ENCODE measurements at places on chromosomes 5 and 9.

DNA sequence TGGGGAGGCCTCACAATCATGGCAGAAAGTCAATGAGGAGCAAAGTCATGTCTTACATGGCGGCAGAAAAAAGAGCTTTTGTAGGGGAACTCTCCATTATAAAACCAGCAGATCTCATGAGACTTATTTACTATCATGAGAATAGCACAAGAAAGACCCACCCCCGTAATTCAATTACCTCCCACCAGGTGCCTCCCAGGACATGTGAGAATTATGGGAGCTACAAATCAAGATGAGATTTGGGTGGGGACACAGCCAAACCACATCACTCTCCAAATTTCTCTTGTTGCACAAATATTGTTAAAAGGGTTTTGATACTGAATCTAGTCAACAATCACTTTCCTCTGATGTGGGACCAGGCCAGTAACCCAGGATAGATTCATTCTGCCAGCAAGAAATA lies 1176.1 kb downstream of the CDH9 start:
- DNase-seq = no peak

DNA sequence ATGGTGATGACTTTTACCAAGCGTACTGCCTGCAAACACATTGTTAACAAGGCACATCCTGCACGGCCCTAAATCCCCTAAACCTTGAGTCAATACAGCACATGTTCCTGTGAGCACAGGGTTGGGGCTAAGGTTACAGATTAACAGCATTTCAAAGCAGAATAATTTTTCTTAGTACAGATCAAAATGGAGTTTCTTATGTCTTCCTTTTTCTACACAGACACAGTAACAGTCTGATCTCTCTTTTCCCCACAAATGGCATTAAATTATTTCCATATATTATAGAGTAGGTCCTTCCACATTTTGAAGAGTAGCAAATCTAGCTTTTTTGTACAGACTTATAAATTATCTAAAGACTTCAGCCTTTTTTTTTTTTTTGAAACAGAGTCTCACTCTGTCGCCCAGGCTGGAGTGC lies 1.6 kb upstream of the TMEM141 start:
- no peak for DNase-seq

DNA sequence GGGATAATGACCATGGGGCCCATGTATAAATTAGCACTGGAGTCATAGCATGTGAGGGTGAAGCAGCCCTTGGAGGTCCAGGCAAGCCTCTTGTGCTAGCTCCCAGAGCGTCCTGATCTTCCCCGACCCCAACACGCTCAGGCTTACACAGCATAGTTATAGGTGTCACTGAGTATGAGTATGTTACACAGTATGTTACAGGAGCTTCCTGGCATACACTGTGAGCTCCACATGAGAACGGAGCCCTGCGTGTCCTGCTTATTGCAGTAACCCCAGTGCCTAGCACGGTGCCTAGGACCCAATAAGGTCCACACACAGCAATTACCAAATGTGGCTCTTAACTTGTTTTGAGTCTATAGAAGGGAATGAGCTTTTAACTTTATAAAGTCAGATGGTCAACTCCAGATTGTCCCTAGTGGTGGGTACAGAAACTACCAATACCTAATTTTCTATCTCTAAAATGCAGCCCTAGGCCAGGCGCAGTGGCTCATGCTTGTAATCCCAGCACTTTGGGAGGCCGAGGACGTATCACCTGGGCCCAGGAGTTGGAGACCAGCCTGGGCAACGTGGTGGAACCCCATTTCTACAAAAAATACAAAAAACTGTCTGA lies 64.1 kb downstream of the PLAC8L1 start:
- DNase-seq = no peak

DNA sequence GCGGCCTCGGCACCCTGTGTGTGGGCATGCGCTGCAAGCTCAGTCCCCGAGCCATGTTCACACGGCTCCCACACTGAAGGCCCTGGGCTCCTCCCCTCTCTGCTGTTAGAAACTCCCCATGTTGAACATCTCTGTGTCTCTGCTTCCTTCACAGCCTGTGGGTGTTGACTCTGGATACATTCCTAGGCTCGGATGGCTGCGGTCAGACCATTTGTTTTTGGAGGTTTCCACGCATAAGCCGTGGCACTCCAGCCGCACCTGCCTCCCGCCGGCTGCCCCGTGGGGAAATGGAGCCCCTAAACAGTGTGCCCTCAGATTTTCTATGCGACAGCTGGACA lies 31.2 kb upstream of the LRRC14B start:
- no peak for DNase-seq

DNA sequence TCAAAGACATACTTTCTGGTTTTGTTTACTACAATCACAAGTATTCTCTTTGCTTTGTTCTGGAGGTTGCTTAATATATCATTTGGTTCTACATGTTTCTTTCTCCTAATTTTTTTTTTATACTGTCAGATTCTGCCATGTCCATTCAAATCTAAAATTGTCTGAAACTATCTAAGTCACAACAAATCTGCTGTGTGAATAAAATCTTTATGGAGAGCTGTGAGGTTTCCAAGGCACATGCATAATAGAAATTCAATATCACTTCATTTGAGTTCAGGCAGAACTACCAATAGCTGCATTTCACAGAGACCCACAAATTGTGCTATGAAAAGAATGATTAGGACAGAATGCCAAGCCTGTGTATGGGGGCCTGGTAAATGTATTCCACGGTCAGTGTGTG lies 346.9 kb upstream of the ARRDC3 start:
- no peak for DNase-seq

DNA sequence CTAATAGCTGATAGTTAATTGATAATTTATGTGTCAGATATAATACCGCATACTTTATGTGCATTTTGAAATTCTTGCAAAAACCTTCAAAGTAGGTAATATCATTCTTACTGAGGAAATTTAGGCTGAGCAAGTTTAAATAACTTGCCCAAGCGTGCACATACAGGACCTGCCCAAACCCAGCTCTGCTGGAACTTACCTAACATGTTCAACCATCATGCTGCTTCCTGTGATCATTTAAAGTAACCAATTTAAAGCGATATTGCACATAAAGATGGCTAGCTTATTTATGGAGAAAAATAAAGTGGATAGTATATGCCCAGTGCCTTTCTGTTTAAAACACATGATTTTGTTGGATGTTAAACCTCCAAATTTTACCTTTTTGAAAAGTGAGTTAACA lies 4.3 kb downstream of the FAM174A start:
- DNase-seq = no peak

DNA sequence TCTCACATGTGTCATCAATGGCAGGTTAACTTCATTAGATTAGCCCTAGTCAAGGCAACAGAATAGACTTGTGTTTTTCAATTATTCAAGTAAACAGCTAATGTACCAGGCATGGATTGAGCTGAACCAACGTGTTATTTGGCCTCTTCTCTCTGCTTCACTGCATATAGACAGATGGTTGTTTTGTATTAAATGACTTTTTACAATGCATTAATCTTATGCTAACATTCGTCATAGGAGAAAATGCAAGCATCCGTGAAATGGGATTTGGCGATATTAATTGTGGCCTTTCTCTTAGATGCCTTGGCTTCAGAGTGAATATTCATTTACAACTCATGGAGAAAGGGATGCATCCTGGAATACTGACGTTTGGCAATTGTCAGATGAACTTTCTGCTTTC lies 208.0 kb downstream of the KCTD16 start:
- no peak for DNase-seq

- no peak for DNase-seq
These were observed 17.6 kb downstream of the AFAP1L1 start for GRCh38 chr5:149289301-149289700.

DNA sequence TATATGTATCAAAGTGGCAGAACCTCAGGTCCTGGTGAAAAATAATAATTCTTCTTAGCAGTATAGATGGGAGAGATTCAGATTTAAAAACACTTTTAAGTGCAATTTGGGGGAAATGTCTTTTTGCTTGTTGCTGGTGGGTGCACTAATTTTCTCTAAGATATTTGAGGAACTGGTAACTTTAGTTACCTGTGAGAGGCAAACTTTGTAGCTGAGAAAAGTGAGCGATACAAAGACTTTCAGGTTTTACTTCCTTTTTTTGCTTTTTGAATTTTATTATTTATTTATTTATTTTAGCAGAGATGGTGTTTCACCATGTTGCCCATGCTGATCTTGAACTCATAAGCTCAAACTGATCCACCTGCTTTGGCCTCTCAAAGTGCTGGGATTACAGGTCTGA lies 303.1 kb upstream of the PTGER4 start:
- DNase-seq = no peak

DNA sequence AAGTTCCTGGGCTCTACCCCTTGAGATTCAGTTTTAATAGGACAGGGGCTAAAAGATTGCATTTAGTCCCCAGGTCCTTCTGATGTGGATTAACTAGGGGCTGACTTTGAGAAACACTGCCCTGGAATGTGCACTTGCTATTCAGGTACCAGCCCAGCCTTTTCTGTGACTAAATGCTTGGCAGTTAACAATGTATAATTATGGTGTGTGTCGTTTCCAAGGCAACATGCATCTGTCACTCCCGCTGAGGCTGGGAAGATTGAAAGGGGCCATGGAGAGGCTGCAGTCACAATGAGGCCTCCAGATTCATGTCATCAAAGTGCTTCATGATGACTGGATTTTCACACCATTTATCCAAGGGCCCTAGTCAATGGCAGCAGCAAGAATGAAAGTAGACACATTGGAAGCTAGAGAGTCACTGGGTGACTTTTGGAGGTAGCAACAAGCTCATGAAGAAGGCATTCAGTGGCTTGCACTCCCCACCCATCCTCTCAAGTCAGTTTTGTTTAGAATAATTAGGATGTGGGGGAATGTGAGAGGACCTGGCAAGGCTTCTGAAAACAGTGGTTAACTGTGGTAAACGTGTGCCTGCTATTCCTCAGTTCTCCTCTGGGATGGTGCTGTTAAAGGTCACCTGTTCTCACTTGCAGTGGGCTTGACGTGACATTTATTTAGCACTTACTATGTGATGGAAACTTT lies 28.3 kb downstream of the RAI14 start:
- no peak for DNase-seq

- no peak for DNase-seq
These were observed 325.4 kb downstream of the RFX3 start for GRCh38 chr9:3200331-3200774.

DNA sequence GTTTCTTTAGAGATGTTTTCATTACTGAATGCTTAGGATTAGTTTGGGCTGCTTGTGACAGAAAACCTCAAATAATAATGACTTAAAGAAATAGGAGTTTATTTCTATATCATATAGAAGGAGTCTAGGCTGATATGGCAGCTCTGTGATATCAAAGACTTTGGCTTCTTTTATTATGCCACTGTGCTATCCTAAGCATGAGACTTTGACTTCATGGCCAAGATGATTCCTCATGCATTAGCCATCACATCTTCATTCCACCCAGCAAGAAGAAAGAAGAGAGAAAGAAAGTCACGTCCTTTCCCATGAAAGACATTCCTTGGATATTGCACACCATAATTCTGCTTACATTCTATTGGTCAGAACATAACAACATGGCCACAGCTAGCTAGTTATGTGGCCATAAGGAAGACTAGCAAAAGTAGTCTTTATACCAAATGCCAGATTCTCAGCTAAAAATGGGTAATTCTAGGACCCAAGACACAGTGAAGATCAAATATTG lies 76.2 kb downstream of the DAPK1 start:
- no peak for DNase-seq

DNA sequence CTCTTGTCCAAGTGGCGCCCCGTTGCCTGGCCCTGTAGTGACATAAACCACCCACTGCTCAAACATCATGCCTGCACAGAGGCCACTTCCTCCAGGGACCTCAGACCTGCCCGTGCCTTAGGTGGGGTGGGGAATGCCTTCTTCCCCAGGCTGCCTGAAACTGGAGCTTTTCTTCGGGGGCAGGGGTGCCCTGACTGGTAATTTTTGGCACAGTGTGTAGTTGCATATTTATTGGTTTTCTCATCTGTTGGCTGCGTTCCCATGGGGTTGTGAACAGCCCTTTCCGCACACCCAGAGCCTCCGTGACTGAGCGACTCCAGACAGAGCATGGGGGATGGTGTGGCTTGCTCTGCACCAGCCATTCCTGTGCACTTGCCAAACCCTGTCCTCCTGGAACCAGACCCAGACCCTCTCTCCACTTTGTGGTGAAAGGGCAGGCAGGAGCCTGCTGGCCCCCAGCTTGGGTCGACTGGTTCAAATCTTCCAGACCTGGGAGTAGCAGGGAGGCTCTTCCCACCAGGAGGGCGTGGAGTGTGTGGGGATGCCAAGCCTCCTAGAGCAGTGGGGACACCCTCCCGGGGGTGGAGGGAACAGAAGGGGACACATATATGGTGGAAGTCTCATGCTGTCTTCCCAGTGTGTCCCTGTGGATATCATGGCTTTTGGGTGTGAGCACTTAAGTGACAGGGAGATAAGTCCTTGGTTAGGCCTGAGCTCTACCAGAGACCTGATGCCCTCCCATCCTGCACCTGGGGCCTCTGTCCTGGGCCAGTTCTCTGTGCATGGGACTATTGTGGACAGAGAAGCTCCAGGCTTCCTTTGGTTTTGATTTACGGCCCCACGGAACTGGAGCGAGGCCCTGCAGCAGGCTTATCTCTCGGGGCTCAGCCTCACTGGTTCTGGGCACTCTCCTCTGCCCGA lies 39.6 kb downstream of the WNK2 start:
- DNase-seq = no peak

DNA sequence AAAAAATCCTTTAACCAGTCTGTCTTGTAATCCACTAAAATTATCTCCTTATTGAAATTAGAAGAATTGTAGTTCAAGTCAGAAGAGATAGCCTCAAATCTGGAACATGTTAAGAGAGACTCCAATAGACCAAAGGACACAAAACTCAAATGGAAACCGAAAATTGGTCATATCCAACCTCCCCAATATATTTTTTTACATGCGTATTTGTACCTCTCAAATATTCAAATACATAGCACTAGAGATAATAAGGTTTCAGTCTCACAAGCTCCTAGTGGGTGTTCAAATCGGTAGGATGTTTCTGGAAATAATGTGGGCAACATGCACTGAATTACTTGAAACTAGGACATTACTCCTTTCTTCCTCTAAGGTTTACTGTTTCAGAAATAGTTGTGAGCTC lies 33.5 kb downstream of the EPB41L4A start:
- DNase-seq = no peak

GRCh38 chr5:139651853-139652787 lies 4.0 kb downstream of the CXXC5 start:
- DNase-seq = no peak

- no peak for DNase-seq
These were observed 64.6 kb downstream of the CAST start for GRCh38 chr5:96726802-96727201.

GRCh38 chr5:88145611-88146467 lies 122.8 kb downstream of the TMEM161B start:
- DNase-seq = no peak

- DNase-seq = no peak
These were observed 12.6 kb upstream of the TTC23L start for GRCh38 chr5:34826347-34826746.

GRCh38 chr9:35115680-35116538 lies at the start of gene ATOSB:
Gene ATOSB (minus strand): TSS chr9:35115862. CDS start chr9:35108274, 7,588 bp downstream.
- peak; percentile 79 for DNase-seq

DNA sequence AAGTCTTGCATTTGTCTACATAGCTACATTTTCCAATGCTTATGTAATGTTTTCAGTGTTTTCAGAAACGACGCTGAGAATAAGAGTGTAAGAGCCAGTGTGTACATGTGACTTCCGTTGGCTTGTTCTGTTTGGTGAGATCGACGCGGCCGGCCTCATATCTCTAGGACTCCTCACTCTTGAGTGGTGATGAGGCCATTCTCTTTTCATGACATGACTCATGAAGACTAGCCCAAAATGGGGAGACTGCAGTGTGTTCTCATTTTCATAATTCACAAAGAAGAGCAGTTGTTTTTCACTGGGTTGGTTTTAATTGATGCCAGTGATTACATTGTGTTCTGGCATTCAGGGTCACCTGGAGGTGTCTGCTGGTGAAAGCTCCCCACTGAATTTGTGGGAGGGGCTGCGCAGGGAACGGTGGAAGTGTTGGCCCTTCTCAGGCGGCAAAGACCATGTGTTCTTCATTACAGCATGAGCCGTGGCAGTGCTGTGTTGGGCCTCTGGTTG lies 131.5 kb upstream of the OTULINL start:
- no peak for DNase-seq
